ENCODE measurements at places on chromosomes 6 and 20. TPM values are rescaled to one million over a fixed set of nuclear protein-coding genes. Genes with fewer than 3 reads are reported as not detected.

DNA sequence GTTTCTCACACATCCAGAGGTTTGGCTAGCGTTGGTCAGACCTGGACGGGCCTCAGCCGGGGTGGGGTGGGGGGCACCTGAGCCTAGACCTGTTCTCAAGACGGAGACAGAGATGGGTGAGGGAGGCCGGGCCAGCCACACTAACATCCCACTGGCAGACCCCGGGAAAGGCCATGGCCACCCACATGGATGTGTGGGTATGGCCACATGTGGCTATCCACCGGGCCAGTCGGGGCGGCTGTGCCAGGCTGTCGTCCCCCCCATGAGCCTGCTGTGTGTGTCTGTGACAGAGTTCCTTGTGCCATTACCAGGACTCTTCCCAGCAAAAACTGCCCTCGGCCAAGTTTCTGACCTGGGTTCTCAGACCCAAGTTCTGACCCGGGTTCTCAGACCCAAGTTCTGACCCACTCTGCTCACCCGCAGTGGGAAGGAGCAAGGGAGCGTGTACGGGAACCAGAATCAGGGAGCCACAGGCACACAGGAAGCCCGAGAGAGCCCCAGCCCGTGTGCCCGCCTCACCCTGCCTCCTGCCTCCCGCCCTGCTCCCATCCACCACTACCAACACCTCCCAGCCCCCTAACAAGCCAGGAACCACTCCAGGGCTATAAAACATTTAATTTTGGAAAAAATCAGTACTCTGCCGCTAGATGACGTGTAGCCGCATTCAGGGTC, 255.5 kb downstream of the TAF4 start:
- DNase-seq: no peak

Gene THBS2
- not detected for total RNA-seq

- peak; percentile 22 for DNase-seq
Measured at GRCh38 chr6:157151989-157152388, 171.3 kb downstream of the TMEM242 start.

- peak; percentile 88 for DNase-seq
Measured at GRCh38 chr6:7723041-7723447, 2.9 kb upstream of the BMP6 start.

GRCh38 chr6:118551063-118552053, 3.3 kb downstream of the PLN start:
- DNase-seq: peak; percentile 56

DNA sequence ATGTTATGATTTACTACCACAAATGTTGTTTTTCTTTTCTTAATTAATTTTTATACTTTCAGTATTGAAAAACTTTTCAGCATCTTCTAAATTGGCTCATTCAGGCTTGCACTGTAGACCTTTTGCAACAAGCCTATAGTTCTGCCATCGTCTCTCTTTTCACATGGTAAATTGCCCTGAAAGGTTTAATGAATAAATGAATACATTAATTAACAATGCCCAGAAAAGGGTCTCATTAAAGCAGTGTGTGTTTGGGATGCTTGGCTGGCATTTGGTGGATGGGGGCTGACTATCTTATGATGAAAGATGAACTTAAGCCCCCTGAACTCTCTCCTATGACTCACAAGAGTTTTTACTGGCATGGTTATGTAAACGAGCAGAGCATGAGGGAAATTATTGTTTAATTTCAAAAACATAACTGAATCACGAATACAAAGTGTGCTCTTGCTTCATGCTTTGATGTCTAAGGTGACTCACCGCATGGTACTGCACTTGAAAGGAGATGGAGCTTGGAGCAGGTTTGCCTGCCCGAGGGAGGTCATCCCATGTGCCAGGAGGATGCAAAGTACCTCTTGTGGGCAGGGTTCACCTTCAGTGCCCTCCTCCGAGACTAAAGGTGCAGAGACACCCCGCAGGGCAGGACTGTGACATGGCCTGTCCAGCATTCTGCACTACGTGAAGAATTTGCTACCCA, 13.8 kb upstream of the PCK1 start:
- peak; percentile 89 for DNase-seq

GRCh38 chr6:40376113-40376650, 211.0 kb downstream of the LRFN2 start:
- no peak for DNase-seq

DNA sequence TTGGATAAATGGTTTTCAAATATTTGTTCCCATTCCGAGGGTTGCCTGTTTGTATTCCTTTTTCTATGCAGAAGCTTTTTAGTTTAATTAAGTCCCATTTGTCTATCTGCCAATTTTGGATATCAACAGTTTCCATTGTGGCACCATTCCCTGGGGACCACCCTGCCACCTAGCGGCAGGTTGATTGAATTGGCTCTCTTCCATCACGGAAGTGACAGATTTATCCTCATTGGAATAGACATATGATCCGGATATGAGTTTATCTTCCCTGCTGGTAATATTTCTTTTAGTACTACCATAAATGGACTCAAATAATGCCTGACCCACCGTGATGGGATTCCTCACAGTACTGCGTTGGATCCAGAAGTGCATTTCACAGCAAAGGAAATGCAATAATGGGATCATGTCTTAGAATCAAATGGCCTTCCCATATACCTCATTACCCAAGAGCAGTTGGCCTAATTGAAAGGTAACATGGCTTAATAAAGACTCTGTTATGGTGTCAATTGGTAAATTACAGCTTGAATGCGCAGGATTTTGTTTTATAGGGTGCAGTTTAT, 327.0 kb downstream of the BMP2 start:
- peak; percentile 71 for DNase-seq

Gene PAK5
- not detected for total RNA-seq

Gene HLA-DPA1
- total RNA-seq: not detected

- DNase-seq: peak; percentile 11
Measured at GRCh38 chr6:74280130-74280692, 584.2 kb downstream of the CD109 start.

Gene TRIM27
- 92.5 TPM for total RNA-seq

Gene STK38
- total RNA-seq: 25.7 TPM

DNA sequence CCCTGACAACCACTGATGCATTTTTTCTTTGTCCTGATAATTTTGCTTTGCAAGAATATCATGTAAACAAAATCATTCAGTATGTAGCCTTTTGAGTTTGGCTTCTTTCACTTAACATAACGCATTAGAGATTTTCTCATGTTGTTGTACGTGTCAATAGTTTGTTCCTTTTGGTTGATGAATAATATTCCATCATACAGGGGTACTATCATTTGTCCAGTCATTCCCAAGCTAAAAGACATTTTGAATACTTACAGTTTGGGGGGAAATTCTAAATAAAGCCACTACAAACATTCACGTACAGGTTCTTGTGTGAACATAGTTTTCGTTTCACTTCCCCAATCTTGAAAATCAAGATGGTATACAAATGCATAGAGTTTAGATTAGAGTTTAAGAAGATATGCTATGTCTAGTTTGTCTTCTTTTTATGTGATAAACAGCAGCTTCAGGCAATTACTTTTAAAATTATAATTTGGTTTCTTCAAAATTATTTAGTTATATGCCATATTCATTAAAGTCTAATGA, 5.2 kb downstream of the HAO1 start:
- no peak for DNase-seq

DNA sequence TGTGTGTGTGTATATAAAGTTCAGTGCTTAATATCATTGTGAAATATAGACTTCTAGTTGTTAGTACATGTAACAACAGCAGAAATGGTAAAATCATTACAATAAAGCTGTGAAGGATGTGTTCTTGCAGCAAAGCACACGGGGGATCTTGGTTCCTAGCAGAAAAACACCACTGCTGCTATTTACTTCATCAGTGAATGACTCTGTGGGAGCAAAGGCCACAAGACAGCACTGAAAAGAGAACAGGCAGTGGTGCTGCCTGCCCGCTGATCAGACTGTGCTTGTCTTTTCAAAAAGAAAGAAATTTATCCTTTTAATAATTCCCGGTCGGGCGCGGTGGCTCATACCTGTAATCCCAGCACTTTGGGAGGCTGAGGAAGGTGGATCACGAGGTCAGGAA, 689.9 kb upstream of the CITED2 start:
- no peak for DNase-seq

Gene COL21A1
- total RNA-seq: 1.0 TPM
